ENCODE measurements at places on chromosomes 5 and 9.

GRCh38 chr5:143180751-143181150, 222.7 kb downstream of the NR3C1 start:
- DNase-seq, result no peak

DNA sequence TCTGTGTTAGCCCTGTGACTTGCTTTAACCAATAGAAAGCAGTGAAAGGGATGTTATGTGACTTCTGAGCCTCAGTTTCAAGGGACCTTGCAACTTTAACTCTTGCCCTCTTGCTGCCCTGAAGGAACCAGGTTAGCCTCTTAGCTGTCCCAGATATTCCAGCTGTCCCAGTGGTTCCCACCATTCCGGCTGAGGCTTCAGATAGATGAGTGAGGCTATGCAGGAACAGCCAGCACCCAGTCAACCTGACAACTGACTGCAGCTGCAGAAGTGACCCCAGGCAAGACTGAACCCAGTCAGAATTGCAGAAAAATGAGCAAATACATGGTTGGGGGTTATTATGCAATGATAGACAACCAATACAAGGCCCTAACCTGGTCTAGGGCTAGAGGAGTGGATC, 10.4 kb upstream of the CDC23 start:
- no peak for DNase-seq

- no peak for DNase-seq
Observed at GRCh38 chr9:120892748-120893610, 16.0 kb upstream of the PHF19 start.

- peak; percentile 83 for DNase-seq
Observed at GRCh38 chr9:129597355-129598088, 23.4 kb downstream of the C9orf50 start.

DNA sequence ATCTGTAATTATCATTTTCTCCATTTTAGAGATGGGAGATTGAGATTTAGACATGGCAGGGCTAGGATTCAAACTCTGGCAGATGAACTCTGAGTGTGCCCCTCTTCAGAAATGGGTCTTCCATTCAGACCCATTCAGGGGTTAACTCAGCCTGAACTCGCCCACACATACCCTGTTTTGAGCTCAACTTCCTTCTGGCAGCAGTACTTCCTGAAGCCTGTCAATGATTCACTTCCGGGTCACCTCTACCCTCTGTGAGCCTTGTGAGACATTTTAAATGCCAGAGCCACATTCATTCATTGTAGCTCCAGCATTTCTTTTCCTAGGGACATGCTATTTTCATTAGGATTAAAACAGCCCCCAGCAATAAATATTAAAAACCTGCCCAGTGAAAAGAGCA, 209.3 kb upstream of the SLC24A2 start:
- no peak for DNase-seq

- DNase-seq, result no peak
Observed at GRCh38 chr5:116557669-116558271, 16.9 kb downstream of the SEMA6A start.

DNA sequence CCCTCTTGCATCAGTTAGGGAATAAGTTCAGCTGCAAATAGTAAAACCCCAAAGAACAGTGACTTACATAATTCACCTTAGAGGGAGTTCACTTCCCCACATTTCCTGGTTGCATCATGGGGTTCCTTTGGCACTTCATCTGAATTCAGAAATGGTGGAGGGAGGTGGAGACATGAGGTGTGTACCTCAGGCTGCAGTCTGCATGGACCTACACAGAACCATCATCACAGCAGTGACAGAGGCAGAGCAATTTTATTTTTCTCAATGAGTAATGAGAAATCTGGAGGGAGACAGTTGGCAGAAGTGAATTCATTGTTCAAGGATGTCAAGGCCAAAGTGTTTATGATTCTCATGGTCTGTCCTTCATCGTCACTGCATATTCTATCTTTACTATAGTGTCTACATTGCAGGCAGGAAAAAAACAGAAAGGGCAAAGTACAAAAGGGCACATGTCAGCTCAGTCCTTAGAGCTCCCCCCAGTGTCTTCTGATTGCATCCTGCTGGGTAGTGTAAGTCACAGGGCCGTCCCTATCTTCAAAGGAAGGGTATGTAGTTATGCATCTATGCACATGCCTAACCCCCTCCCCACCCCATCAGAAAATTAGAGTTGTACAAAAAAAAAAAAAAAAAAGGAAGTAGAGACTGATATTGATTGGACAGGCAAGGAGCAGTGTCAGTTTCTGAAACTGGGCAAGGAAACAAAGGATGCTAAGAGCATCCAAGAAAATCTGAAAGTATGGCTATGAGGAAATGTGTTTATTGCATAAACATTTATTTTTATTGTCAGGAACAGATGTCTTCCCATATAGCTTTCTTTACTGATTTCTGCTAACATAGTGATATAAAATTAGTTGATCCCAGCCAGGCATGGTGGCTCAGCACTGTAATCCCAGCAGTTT, 132.7 kb upstream of the APC start:
- DNase-seq, result no peak

GRCh38 chr5:103472265-103472664, 90.3 kb downstream of the NUDT12 start:
- DNase-seq, result no peak

GRCh38 chr5:172091956-172092732, 85.7 kb upstream of the FBXW11 start:
- DNase-seq, result no peak

DNA sequence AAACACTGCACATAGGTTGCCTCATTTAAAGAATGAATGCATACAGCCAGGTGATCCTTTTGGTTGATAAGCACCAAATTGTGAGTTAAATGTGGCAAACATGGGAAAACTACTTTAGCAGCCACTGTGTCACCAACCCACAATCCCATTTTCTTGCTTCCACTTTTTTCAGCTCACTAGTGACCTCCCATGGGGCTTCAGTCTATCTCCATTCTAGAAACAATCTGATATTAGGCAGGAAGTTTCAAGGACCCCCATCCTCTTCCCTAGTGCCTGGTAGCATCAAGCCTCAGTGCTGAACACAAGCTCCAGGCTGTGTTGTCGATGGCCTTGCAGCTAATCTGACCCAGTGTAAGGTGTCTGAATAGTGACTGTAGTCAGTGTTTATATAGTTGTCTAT, 66.2 kb downstream of the PLPPR1 start:
- no peak for DNase-seq

DNA sequence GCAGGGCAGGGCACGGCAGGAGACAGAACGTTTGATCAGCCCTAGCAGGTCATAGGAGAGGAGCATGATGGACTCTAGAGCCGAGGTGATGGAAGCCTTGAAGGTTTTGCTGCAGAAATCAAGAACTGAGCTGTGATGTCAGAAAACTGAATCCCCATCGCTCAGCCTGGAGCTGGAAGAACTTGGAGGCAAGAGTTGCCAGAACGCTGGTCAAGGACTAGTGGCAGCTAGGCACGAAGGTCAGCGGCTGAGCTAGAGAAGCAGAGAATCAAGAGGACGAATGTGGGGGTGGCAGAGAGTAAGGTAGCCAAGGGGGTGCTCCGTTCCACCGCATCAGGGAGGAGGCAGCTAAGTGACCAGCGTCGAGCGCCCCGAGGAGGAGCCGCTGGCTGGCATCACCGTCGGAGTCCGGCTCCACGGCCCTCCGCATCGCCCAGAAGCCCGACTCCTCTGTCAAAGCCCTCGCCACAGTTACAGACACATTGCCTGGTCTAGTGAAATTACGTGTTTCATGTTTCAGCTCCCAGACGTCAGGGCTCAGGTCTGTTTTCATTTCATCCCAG, 1.2 kb upstream of the GALNT10 start:
- no peak for DNase-seq

GRCh38 chr5:81302596-81302995, 1.2 kb downstream of the ZCCHC9 start:
- no peak for DNase-seq

GRCh38 chr9:122383992-122384461, 13.2 kb downstream of the PTGS1 start:
- no peak for DNase-seq

GRCh38 chr9:38158628-38159027, 89.6 kb upstream of the SHB start:
- no peak for DNase-seq

GRCh38 chr9:19146441-19147024, 19.2 kb upstream of the PLIN2 start:
- DNase-seq, result no peak

- no peak for DNase-seq
Observed at GRCh38 chr9:36306471-36307306, 48.4 kb upstream of the GNE start.

- no peak for DNase-seq
Observed at GRCh38 chr5:174347183-174347582, 301.7 kb downstream of the NSG2 start.

GRCh38 chr5:133827011-133827410, 141.4 kb downstream of the C5orf15 start:
- DNase-seq, result peak; percentile 61

GRCh38 chr9:129289883-129290282, 111.8 kb upstream of the IER5L start:
- no peak for DNase-seq

- no peak for DNase-seq
Observed at GRCh38 chr5:56409331-56410190, 176.4 kb upstream of the ANKRD55 start.

DNA sequence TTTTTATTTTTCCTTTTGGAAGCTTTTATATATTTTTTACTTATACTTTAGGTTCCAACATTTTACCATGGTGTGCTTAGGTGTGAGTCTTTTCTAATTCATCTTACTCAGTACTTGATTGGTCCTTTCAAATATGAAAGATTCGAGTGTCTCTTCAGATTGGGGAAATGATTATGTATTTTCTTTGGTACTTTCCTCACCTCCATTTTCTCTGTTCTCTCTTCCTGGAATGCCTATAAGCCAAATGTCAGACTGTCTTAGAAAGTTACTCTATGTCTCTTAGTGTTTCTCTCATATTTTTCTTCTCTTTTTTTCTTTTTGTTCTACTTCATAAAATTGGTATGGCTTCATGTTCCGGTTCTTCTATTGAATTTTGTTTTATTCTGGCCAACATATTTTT, 119.6 kb upstream of the SV2C start:
- no peak for DNase-seq

DNA sequence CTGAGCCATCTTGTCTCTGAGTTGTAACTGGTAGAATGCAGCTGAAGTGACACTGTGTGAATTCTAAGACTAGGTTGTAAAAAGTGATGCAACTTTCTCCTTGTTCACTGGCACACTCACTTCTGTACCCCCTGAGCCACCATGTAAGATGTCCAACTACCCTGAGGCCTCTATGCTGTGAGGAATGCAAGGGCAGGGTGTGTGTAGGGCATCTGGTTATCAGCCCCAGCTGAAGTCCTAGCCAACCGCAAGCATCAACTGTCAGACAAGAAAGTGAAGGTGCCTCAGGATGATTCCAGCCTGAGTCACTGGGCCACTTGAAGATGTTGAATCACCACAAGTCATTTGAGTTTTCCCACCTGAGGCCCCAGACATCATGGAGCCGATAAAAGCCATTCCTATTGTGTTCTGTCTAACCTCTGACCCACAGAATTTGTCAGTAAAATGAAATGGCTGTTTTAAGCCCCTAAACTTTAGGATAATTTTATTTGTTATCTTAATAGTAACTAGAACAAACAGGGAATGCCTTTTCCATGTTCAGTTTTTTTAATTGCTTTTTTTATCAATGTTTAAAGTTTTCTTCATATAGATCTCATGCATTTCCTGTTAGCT, 18.7 kb upstream of the RHOBTB3 start:
- no peak for DNase-seq

DNA sequence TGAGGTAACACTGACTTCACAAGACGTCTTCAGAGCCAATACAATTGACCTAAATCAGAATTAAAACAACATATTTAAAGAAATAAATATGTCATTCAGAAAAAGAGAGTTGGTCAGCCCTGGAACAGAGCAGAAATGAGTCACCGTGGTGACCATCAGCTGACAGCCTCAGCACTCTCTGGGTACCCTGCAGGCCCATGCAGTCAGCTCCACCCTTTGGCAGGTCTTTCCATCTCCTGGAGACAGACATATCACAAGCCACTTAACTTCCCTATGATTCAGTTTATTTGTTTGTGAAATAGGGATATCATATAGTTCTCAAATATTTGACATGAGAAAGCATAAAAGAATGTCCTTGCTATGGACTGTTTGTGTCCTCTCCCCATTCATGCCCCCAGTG, 151.6 kb upstream of the MEF2C start:
- DNase-seq, result no peak

- DNase-seq, result no peak
Observed at GRCh38 chr9:83466351-83466750, 71.8 kb downstream of the FRMD3 start.

- DNase-seq, result no peak
Observed at GRCh38 chr5:124134941-124135340, 611.5 kb downstream of the ZNF608 start.

DNA sequence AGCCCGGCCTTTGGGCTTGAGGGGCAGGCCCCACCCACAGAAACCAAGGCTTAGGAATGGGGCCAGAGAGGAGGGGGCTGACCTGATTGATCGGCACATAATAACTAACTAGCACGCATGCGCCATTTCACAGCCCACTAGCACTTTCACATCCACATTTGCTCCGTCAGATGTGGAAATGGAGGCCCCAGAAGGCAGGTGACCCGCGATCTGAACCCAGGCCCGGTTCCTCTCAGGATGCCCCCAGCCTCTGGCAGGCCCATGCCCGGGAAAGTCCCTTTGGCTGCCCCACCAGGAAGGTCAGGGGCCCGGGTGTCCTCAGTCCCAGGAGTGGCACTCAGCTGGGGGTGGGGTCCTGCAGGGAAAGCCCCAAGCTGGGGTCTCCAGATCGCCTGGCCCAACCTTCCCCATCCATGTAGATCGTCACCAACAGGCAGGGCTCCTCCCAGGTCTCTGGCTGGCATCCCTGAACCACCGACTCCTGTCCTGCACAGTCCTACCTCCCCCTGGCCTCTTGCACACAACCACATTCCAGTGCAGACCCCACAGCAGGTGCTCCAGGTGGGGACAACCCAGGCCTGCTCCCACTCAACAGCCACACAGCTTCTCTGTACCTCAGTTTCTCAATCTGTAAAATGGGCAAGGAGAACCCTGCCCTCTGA, 46.7 kb downstream of the VAV2 start:
- no peak for DNase-seq

DNA sequence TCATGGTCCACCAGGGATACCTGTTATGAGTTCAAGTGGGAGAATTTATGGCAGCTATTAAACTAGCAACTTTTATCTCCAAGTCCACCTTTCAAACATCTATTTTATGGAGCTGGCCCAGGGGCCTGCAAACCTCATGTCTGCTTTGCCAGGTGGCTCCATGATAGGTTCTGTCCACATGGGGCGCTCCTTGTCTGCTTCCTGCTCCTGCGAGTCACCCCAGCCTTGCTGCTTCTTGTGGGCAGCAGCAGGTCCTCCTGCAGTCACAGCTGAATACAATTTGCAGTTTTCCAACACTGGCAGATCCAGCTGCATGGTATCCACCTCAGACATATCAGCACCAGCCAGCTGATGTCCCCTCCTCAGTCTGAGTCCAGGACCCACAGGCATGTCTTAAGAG, 39.6 kb upstream of the FRRS1L start:
- no peak for DNase-seq

GRCh38 chr9:110623462-110624025, 44.0 kb upstream of the SVEP1 start:
- peak; percentile 58 for DNase-seq
